ENCODE measurements at places on chromosomes 5 and 9.
A peak's percentile ranks its signal among the peaks of the same experiment; 100 is the strongest.

DNA sequence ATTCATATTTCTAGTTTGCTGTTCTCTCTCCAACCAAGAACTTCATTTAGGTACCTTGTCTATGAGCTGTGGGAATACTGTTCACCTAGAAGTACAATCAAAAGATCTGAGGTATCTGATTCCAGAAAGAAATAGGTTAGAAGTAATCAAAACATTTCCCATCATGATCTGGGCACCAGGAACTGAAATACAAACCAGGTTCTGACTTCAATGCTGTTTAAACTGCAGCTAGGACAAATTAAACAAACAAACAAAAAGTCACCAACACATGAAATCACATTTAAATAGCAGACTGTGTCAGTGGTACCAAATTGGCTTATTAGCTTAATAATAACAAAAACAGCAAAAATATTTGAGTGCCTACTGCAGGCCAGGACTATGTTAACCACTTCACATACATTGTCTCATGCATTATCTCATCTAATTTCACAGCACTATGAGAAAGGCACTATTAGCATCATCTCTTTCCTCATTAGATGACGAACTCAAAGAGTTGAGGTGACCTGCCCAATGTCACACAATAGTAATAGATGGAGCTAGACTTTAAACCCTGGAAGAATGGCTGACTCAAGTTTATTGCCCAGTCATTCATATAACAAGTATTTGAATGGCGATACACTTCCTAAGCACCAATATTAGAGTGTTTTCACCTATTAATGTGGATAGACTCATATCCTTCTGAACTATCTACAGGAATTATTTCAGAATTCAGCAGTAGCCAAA, 14.5 kb downstream of the PLPP1 start:
- no peak for DNase-seq

- DNase-seq, result no peak
These were observed 203.6 kb downstream of the SPATA31D1 start for GRCh38 chr9:82192211-82192610.

DNA sequence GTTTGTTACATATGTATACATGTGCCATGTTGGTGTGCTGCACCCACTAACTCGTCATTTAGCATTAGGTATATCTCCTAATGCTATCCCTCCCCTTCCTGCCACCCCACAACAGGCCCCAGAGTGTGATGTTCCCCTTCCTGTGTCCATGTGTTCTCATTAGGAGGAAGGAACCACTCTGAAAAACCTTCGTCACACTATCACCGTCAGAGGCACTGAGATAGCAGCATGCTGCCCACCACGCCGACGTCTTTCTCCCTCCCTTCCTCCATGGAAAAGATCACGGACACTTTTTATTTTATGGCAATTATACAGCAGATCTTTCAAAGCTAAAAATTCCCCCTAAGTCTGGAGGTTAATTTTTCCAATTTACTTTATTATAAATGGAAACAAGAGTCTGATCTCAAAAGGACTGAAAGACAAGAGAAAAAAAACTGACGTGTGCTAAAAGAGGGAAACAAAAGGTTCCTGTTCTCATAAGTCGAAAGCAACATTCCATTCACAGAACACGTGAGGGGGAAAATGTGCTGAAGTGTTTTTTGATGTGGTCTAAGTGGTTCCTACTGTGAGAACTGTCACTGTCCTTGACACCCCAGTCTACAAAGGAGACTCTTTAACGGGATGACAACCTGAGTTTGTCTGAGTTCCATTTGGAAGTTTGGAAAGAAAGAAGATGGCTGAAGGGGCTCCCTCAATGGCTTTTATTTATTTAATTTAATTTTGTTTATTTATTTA, 339.7 kb upstream of the IRX2 start:
- DNase-seq, result no peak

DNA sequence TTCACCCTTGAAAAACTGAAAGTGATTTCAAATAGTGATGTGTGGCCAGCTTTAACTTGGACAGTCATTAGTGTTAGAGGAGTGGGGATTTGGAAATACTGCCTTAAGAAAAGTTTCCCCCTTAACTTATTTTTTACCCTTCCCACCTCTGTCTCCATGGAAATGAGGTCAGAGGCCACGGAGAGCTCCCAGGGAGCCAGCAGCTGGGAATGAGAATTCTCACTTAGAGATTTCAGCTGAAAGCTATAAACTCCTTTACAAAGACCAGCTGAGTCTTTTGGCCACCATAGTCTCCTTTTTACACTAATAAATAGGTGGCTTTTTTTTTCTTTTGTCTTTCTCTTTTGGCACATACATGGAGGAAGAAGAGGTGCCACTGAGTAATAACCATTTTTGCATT, 45.7 kb upstream of the PIK3R1 start:
- DNase-seq, result no peak

GRCh38 chr9:19649336-19650041, 139.3 kb downstream of the SLC24A2 start:
- no peak for DNase-seq

DNA sequence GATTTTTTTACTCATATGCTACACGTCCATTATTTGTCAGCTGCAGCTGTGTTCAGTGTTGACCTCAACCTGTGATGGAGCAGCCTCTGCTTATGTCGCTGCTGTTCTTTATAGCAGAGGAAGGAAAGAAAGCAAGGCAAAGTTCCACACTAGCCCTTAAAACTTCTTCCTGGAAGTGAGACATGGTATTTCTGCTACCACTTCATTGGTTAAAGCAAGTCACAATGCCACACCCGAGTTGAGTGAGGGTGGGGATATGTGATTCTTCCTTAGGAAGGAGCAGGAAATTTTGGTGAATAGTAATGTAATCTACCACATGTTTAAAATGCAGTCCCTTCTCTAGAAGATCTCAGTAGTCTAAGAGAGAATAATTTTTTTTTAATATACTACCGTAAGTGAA, 224.8 kb upstream of the DMRT1 start:
- DNase-seq, result no peak

DNA sequence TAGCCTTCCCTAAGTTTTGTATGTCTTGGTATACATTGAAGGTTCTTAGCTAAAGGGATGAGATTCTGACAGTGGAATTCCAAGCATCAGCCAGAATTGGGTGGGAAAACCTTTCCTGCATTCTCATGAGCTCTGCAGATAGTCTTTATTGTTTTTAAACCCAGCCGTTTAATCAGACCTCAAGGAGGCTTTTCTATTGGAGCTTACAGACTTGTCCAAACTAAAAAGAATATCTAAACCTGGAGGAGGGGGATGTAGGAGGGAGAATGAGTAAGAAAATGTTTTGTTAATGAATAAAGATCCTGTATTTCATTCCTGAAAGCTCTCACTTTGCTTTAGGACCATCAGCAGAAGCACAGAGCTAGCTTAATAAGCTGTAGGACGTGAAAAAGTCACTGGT, 41.7 kb downstream of the EBF1 start:
- no peak for DNase-seq

GRCh38 chr5:52705720-52706119, 82.0 kb upstream of the ITGA1 start:
- DNase-seq, result peak; percentile 18

- DNase-seq, result no peak
These were observed 53.8 kb downstream of the ABHD17B start for GRCh38 chr9:71857159-71857558.

DNA sequence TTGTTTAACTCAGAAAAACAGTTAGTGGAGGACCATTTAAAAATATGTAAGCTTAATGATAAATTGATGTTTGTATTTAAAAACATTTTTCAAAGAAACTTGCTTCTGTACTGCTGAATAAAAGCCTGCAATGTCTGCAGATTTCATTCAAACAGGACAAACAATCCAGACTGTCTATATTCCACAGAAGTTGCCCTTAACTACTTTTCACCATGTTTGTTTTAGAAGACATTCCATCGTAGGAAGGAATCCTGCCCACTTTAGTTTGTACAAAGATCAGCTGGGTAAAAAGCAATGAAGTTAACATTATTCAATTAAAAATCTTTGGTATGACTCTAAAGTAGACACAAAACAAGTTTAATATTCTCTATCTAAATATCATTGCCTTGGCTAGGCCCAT, 195.7 kb upstream of the CCNH start:
- no peak for DNase-seq

GRCh38 chr9:121026768-121027167, 23.3 kb downstream of the C5 start:
- DNase-seq, result no peak

- no peak for DNase-seq
These were observed 127.1 kb downstream of the TAF11L14 start for GRCh38 chr5:17761326-17761725.

DNA sequence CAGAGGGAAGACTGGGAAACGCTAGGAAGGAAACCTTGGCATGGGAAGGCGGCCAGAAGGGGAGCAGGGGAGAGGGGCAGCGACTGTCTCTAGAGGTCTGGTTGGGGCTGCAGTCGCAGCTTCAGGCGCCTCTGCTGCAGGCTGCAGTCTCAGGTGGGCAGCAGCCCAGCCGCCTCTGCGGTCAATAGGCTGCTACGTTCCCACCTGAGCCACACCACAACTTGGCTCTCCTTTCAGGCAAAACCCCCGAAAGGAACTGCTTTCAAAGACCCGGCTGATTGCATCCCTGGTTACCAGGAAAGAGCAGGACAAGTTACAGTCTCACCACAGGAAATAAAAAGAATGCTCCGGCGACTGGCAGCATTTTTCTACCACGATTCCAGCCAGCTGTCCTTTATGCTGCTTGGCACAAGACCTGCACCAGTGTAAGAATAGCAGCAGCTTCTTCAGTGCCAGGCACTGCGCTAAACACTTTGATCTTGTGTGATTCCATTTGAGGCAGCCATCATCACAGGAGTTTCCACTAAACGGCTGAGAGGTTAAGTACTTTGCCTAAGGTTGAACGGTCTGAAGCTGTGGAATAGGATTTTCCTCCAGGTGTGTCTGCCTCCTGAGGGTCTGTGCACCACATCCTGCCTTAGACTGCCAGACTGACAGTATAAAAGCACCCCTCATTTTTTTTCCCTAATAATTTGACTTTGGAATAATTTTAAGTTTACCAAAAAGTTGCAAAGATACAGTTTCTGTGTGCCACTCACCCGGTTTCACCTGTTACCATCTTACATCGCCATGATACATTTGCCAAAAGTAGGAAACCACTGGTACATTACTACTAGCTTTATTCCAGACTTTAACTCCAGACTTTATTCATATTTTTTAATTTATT, 7.5 kb downstream of the RPS14 start:
- no peak for DNase-seq

- no peak for DNase-seq
These were observed 299.0 kb downstream of the PRELID2 start for GRCh38 chr5:145536133-145536532.

- no peak for DNase-seq
These were observed 257.9 kb downstream of the DOCK8 start for GRCh38 chr9:472479-473075.

DNA sequence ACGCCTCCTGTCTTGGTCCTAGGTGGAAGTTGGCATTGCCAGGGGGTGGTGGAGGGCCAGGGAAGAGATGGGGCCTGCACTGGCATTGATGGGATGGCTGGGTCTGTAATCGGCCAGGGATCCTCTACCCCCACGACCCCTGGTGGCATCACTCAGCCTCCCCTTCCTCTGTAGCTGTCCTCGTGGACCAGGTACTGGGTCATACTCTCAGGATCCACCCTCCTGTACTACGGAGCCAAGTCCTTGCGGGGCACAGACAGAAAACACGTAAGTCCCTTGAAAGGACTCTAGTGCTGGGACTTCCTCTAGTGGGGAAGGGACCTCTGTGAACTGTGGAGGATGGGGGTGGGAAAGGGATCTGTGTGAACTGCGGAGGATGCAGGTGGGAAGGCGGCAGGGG, 52.1 kb upstream of the GARNL3 start:
- DNase-seq, result no peak

- DNase-seq, result no peak
These were observed 118.6 kb downstream of the KDM4C start for GRCh38 chr9:6876195-6876894.

- DNase-seq, result no peak
These were observed 512.2 kb upstream of the ZNF462 start for GRCh38 chr9:106350777-106351176.

- no peak for DNase-seq
These were observed 12.7 kb upstream of the TRIM32 start for GRCh38 chr9:116674210-116674980.

GRCh38 chr5:17910318-17910717, 276.1 kb downstream of the TAF11L14 start:
- DNase-seq, result no peak

DNA sequence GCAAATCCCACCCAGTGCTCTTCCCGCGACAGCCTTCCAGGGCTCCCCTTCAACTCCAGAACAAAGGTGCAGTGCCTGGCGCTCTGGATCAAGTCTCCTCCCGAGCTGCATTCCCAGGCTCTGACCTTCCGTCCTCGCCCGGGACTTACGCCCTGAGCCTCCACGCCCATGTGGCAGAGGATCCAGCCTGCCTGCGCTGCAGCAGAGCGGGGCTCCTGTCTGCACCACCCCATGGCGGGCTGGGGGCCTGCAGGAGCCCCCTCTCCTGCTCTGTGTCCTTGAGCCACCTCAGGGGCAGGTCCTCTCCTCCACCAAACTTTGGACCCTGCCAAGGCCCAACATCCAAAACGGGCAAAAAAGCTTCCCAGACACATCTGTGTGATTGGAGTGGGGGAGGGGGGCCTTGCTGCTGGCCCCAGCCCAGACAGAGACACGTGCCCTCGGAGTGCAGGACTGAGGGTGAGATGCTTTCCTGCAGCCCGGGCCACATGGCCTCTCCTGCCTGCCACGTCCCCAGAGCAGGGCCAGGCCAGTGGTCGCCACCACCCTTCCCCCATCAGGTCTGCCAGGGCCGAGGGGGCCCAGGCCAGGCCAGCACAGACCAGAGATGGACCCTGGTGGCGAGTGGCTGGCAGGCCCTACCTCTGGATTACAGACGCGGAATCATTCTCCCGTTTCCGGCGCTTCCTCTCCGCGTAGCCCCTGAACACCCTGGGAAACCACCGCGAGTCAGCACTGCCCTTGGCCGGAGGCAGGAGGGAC, 4.4 kb downstream of the NSMF start:
- no peak for DNase-seq

GRCh38 chr9:68537616-68537880, 3.1 kb downstream of the TMEM252 start:
- DNase-seq, result no peak

DNA sequence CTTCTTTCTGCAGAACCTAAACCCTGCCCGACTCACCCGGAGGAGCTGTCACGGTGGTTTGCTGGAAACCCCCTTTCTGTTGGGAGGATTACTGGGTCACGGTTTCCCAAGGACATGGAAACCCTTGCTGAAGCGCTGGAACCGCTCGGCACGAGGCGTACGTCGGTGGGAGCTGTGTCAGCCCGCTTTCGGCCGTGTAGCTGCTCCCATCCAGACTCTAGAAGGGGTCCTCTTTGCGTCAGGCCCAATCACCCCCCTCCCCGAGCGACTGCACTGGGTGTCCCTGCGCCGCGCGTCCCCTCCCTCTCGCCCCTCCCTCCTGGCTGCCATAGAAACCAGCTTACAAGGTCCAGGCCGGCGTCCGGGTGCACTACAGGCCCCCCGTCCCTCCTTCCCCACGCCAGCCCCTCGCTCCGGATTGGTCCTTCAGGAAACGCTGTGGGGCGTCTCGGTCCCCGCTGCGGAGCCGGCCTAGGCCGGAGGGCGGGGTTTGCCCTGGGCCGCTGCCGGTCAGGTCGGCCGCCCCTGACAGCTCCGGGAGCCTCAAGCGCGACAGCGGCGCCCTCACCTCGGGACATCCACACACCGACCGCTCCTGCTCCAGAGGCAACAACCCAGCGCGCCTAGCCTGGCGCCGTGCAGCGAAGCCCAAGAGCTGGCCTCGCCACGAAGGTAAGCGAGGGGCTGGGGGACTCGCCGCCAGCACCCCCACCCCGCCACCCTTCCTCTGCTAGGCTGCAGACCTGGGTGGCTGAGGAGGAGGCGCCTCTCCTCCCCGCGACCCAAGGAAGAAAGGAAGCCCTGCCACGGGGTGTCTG, at the start of gene NIM1K:
Gene NIM1K, plus strand, starts transcription at position 486 of the 818 bp plus-strand sequence. CDS start 53,551 bp downstream, outside the sequence.
- peak; percentile 27 for DNase-seq

Measured in CD4-positive, alpha-beta T cell treated with Interleukin-17A for 1 hour (primary cell).